Right hindlimb (tissue), 1 donor: ENCODE measurements at places on chromosomes 1 and 21.

DNA sequence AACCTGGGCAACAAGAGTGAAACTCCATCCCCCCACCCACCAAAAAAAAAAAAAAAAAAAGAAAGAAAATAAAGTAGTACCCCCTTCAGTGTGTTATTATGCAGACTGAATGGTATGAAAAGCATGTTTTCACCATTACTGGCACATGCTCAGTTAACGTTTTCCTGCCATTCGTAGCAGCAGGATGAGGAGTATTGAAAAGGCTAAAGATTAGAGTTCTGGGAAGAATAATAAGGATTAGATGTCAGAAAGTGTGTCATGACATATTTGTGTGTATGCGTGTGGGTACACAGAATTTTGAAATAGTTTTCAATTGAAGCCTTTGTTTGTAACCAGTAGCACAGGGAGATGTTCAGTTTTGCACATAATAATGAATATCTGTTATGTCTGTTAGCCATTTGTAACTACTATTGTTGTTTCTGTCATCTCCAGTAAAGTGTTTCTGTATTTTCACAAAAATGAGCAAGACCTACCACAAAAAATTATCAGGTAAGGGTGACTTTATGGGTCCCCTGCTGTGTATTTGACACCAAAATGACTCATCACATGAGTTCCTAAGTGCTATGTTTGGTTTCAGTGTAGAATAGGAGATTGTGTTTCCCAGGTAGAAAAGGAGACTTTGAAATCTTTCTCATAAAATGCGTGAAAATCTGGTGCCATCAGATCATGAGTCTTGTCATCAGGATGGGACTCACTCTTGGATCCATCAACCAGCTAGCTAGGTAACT is 358.9 kb downstream of the DISC1 start:
- DNase-seq = no peak

GRCh38 chr1:226719596-226720387 is 19.3 kb downstream of the ITPKB start:
- no peak for DNase-seq

DNA sequence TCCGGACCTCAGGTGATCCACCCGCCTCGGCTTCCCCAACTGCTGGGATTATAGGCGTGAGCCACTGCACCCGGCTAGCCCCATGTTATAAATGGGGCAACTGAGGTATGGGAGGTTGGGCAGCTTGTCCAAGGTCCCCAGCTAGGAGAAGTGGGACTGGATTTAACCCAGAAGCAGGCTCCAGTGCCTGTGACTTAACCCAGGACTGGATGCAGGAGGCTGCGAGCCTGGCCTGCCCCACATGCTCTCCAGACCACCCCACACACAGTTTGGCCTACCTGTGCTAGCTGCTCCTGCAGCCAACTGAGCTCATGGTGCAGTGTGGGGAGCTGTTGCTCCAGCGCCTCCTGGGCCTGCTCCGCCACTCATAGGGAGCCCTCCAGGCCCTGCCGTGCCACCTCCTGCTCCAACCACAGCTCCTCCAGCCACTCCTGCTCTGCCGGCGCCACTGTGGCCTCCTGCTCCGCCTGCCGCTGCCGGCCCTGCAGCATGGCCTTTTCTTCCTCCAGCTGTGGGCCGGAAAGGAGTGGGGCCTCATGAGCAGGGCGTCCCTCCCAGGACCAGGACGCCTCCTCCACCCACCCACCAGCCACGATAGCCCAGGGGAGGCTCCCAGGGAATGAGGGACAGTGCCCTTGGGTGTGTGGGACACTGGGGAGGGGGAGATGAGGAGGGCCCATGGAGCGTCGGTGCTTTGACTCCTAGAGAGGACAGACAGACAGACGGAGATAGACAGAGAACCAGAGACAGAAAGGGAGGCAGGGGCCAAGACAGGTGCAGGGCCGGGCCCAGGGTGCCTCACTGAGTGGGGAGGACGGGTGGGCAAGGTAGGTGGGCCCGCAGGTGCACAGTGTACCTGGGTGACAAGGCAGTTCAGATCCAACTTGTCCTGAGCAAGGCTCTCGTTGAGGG is 12.4 kb upstream of the NBPF1 start:
- no peak for DNase-seq

- no peak for DNase-seq
Measured at GRCh38 chr1:98104289-98104688, 183.5 kb upstream of the DPYD start.

GRCh38 chr1:185132534-185132933 is 24.2 kb downstream of the TRMT1L start:
- no peak for DNase-seq

DNA sequence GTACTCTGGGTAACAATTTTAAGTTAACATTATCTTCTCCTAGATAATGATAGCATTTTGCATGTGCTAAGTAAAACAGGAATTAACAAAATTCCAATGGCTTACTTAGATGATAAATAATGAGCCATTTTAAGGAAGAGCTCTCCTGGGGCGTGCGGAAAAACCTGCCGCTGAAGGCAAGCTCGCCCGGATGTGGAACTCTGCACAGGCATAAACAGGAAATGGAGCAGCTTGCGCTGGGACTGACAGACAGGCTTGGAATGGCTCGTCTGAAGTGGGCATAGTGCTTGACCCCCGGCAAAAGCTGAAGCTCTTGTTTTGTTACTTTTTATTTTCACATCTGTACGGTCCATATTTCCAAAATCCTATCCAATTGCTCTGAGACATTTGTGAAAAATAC is 169.2 kb downstream of the ZNF281 start:
- no peak for DNase-seq

GRCh38 chr1:220149742-220150141 is 55.8 kb downstream of the IARS2 start:
- no peak for DNase-seq
